Cardiac muscle cell (in vitro differentiated cells and primary cell): ENCODE measurements at places on chromosomes 6 and 20. TPM values are rescaled to one million over a fixed set of nuclear protein-coding genes. Genes with fewer than 3 reads are reported as not detected.
A peak's percentile ranks its signal among the peaks of the same experiment; 100 is the strongest.

- no peaks in the 10 kb centered on the region for H3K27me3 ChIP-seq
- H3K36me3 ChIP-seq: no peaks in the 10 kb centered on the region
- no peaks in the 10 kb centered on the region for H3K4me1 ChIP-seq
Observed at GRCh38 chr6:157726892-157727628, 96.0 kb upstream of the SNX9 start.

Gene NCOA5
- 17.5 and 20.4 TPM in 2 replicates for polyA plus RNA-seq

GRCh38 chr6:169529931-169530751 is 171.7 kb downstream of the WDR27 start:
- no peak overlapping the region for H3K27ac ChIP-seq
- no peaks in the 10 kb centered on the region for H3K4me1 ChIP-seq
- no peak overlapping the region for H3K4me3 ChIP-seq
- no peaks in the 10 kb centered on the region for H3K27me3 ChIP-seq
- no peaks in the 10 kb centered on the region for H3K36me3 ChIP-seq

- no peaks in the 10 kb centered on the region for H3K27me3 ChIP-seq
- peak overlapping the region; percentile 1 for H3K27ac ChIP-seq
- DNase-seq: peak; percentile 40
- peaks cover 38% of the 10 kb centered on the region for H3K4me1 ChIP-seq
- no peaks in the 10 kb centered on the region for H3K36me3 ChIP-seq
Observed at GRCh38 chr20:9071976-9072726, 3.3 kb downstream of the PLCB4 start.

DNA sequence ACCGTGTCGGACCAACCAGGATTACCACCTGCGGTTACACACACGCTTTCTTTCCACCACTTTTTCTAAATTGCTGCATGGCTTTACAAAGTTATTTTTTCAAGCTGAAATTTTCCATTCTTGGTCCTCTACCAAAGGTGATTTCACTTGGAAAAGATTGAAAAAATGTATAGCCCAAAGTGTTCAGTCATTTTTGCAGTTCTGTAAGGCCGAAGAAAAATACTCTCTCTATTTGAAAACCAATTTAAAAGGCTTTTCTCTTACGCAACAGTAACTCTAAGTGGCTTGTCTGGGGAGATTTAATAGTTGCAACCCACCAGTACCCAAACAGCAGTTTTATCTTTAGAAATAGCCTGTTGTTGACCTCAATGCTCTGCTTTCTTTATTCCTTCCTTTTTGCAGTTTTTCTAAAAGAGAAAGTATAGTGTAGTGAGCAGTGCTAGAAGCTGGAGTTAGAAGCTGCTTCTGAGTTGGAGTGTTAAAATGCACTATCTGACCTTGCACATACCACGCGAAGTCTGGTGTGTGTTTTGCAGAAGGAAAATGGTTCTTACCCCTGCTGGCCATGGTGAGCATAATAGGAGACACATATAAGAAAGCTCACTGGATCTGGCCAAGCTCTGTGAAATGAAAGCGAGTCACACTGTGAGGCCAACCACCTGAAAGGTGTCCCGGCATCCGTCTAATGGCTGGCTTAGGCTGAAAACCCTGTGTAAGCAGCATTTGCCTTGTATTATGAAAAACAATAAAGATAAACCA is 271.6 kb upstream of the PRND start:
- peak; percentile 56 for DNase-seq
- no peaks in the 10 kb centered on the region for H3K36me3 ChIP-seq
- H3K4me1 ChIP-seq: peaks cover 13% of the 10 kb centered on the region
- H3K4me3 ChIP-seq: no peak overlapping the region

DNA sequence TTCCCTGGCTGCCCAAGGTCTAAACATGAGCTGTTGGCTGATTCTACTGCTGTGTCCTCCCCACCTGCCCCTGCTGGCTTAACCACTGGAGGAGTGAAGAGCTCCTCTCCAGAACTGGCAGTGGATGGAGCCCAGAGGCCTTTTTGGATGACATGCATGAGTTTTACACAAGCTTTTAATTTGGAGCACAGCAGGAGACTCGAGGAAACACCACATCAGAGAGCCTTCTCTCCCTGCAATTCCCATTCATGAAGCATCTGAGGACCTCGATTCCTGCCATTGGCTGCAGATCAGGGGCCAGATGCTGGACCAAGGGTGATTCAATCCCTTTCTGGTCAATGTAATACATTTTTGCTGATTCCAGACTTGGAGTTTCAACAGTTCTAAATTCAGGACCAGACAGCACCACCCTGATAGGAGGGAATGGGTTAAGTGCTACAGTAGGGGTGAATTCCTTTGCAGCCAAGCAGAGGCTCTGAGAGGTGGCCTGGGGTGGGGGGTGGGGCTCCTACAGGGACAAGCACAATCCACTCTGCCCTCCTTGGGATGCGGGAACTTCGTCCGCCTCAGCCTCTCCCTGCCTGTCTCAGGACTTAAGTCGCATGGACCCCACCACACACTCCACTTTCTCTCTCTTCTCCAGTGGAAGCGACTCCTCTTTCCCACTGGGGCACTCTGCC is 599 bp upstream of the PSORS1C1 start:
- peak; percentile 19 for DNase-seq
- H3K4me1 ChIP-seq: no peaks in the 10 kb centered on the region
- H3K27me3 ChIP-seq: peaks cover 4% of the 10 kb centered on the region
- H3K4me3 ChIP-seq: no peak overlapping the region
- no peaks in the 10 kb centered on the region for H3K36me3 ChIP-seq
- H3K27ac ChIP-seq: no peak overlapping the region

Gene BAK1
- 56.1 and 85.3 TPM in 2 replicates for polyA plus RNA-seq

DNA sequence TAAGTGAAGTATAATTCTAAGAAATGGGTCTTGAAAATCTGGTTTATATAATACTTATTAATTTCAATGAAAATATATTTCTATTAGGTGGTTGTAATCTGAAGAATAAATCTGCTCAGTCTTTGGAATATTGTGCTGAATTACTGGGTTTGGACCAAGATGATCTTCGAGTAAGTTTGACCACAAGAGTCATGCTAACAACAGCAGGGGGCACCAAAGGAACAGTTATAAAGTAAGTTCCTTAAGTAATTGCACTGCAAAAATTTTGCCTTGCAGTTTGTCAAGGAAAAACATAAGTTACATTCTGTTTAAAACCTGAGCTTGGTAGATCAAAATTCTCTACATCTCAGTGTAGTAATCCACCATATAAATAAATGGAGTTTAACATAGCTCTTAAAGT is 106.0 kb downstream of the MYO6 start:
- peaks cover 14% of the 10 kb centered on the region for H3K4me1 ChIP-seq
- H3K36me3 ChIP-seq: no peaks in the 10 kb centered on the region
- DNase-seq: peak; percentile 85
- no peak overlapping the region for H3K4me3 ChIP-seq

Gene HTR1E
- 0.46 and 0.76 TPM in 2 replicates for polyA plus RNA-seq

- no peaks in the 10 kb centered on the region for H3K36me3 ChIP-seq
- no peaks in the 10 kb centered on the region for H3K27me3 ChIP-seq
- no peak overlapping the region for H3K27ac ChIP-seq
- DNase-seq: peak; percentile 15
- H3K4me3 ChIP-seq: no peak overlapping the region
Observed at GRCh38 chr6:138724015-138724414, 49.6 kb upstream of the CCDC28A start.

DNA sequence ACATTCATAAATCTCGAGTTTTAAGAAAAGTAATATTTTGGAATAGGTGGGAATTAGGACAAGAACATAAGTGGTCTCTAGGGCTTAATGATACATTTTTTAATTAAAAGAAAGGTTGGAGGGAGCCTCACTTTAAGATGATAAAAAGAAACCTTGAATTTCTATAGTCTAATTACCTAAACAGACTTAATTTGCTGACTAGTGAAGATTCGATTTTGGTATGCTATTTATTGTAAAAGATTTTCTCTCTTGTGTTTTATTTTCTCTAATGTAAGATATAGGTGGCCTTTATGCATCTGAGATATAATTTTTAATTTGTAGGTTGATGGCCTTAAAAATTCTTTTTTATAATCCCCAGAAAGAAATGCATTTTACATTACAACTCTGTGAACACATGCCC is 239.1 kb downstream of the COL12A1 start:
- H3K27ac ChIP-seq: no peak overlapping the region
- no peak overlapping the region for H3K4me3 ChIP-seq
- no peaks in the 10 kb centered on the region for H3K27me3 ChIP-seq
- H3K36me3 ChIP-seq: no peaks in the 10 kb centered on the region

Gene PTP4A1
- 62.2 and 65.8 TPM in 2 replicates for polyA plus RNA-seq

DNA sequence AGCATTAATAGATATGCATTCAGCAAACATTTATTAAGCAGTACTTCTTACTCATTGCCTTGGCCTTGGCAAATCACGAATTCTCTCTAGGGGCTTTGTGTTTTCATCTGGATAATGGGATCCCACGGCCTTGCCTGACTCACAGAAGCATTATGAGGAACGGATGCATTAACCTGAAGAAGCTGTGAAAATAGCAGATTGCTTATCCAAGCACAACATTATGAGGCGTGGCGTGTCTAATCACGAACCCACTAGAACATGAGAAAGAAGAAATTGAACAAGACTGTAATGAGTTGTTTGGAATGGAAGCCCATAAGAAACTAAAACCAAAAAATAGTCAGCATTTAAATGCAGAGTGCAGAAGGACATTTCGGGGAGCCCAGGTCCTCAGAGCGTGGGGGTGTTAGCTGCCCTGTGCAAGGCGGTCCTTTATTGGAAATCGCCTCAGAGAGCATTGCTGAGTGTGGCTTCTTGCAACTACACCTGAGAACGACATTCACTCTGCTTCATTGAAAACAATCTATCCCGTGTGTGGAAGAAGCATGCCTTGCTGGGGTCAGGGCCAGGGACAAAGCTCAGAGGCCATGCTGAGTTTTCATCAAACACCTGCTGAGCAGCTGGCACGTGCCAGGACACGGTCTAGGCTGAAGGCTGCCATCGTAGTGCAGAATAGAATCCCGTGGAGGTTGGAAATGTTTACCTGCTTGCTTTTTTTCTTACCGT is 179.9 kb downstream of the ZDHHC14 start:
- no peak for DNase-seq
- H3K27ac ChIP-seq: no peak overlapping the region
- H3K4me3 ChIP-seq: no peak overlapping the region
- H3K36me3 ChIP-seq: no peaks in the 10 kb centered on the region

DNA sequence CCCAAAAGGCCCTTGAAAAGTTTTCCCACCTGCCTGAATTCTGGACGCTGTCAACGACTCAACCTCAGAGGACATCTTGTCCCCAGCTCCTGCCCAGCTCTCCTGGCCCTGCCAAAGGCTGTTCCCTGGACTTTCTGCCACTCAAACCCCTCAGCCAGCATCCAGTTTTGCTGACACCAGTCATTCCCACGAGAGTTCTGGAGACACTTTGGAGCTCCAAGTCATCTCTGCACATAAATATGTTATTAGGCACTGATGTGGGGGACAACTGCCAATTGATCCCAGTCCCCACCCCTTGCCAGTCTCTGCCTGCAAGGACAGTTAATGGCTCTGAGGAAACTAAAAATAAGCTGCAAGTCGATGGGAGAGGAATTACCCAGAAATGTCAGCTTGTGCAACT is 38.9 kb upstream of the KCNB1 start:
- no peaks in the 10 kb centered on the region for H3K36me3 ChIP-seq
- no peak overlapping the region for H3K27ac ChIP-seq
- no peaks in the 10 kb centered on the region for H3K27me3 ChIP-seq
- H3K4me3 ChIP-seq: no peak overlapping the region

DNA sequence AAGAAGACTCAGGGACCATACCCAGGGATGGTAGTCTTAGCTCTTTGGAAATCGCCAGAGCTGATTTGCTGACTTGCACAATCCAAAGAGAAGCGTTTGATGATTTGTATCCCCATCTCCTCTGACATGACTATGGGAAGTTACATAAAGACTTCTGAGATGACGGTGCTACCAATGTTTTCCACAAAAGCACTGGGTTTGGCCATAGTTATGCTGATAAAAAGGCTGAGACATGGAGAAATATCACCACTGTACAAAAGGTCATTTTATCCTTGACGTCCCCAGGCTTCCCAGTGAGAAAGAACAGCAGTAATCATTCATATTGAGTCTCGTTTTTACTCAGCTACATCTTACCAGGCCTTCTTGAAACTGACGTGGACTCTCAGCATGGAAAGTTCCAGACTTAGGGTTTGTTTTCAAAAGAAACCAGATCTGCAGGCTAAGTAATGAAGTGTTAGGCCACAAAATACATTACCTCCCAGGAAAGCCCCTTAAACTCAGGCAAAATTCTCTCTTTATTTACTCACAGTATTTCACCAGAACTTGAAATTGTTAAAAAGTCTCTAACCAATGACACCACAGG is 370.3 kb upstream of the JARID2 start:
- no peaks in the 10 kb centered on the region for H3K36me3 ChIP-seq
- DNase-seq: no peak
- no peaks in the 10 kb centered on the region for H3K27me3 ChIP-seq
- no peak overlapping the region for H3K4me3 ChIP-seq

- peaks cover 3% of the 10 kb centered on the region for H3K36me3 ChIP-seq
- no peaks in the 10 kb centered on the region for H3K4me1 ChIP-seq
- DNase-seq: peak; percentile 91
- H3K27me3 ChIP-seq: no peaks in the 10 kb centered on the region
- peak overlapping the region; percentile 57 for H3K4me3 ChIP-seq
Observed at GRCh38 chr6:29628419-29629281, 4.3 kb downstream of the GABBR1 start.

Gene EPPIN
- not detected in 2 replicates for polyA plus RNA-seq

GRCh38 chr6:158213925-158214674 is 46.0 kb downstream of the GTF2H5 start:
- H3K27ac ChIP-seq: no peak overlapping the region
- no peak overlapping the region for H3K4me3 ChIP-seq
- DNase-seq: peak; percentile 91
- no peaks in the 10 kb centered on the region for H3K4me1 ChIP-seq

DNA sequence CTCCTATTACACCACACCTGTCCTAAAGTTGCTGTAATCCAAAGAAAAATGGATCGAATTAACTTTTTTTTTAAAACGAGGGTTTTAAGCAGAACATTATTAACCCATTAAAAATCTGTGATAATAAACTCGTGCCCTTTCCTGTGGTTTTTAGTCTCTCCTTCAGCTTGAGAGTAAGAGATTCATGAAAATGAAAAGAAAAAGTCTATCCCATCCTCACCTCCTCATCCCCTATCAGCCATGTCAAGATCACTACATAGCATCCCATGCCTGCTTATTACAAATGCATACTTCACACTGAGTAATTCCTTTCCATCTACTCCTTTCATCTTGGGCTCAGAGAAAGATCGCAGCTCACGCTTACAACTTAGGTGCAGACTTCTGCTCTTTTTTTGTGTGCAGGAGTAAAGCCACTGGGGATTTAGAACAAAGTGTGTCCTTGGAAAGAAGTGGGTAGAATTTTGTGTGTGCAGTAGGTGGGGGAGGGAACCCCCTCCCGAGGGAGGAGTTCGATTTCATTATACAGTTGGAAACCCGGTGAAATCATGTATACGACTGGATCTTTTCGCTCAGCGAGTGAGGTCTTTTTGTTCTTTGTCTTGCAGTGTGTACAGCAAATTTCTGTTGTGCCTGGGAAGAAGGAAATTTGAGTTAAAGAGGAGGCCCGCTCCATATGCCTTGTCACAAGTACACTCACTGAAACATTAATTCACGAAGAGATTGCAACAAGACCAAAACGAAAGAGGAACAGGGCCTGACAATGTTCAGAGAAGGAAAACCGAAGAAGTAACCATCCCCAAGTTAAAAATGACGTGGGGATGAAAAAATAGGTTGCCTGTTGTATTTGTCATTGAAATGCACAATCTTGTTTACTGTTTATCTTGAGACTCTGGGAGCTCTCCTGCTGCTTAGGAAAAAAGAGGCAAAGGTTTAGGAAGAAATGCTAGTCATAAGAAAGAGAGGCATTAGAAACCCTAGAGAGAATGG is 146.5 kb upstream of the ZNF217 start:
- peak overlapping the region; percentile 94 for H3K27ac ChIP-seq
- H3K4me3 ChIP-seq: no peak overlapping the region
- H3K4me1 ChIP-seq: peaks cover 60% of the 10 kb centered on the region
